ENCODE measurements at places on chromosomes 12 and 14. TPM values are rescaled to one million over a fixed set of nuclear protein-coding genes. Genes with fewer than 3 reads are reported as not detected.

- no peak for DNase-seq
These were observed 192.5 kb downstream of the SLC25A21 start for GRCh38 chr14:36979863-36980262.

DNA sequence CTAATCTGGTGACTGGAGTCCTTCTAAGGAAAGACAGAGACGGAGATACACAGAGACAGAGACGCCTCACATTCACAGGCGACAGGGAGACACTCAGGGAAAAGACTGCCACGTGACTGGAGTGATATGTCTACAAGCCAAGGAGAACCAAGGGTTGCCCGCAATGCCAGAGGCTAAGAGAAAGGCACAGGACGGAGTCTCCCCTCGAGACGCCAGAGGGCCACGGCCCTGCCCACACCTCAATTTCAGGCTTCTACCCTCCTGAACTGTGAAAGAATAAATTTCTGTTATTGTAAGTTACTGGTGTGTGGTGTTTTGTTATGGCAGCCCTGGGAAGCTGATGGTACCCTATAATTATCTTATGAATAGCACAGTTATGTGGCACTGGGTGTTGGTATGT, 11.6 kb upstream of the RAN start:
- DNase-seq, result peak; percentile 32

- DNase-seq, result no peak
These were observed 5.2 kb downstream of the RNASE7 start for GRCh38 chr14:21047378-21047781.

GRCh38 chr14:103520657-103521437, 1.8 kb downstream of the CKB start:
- DNase-seq, result peak; percentile 95

KRT76 gene
- total RNA-seq, result not detected

KLRD1 gene
- 0.83 TPM for total RNA-seq

DCTN2 gene
- 140 TPM for total RNA-seq
